Fibroblast of gingiva (primary cell): ENCODE measurements at places on chromosomes 2 and 18.

DNA sequence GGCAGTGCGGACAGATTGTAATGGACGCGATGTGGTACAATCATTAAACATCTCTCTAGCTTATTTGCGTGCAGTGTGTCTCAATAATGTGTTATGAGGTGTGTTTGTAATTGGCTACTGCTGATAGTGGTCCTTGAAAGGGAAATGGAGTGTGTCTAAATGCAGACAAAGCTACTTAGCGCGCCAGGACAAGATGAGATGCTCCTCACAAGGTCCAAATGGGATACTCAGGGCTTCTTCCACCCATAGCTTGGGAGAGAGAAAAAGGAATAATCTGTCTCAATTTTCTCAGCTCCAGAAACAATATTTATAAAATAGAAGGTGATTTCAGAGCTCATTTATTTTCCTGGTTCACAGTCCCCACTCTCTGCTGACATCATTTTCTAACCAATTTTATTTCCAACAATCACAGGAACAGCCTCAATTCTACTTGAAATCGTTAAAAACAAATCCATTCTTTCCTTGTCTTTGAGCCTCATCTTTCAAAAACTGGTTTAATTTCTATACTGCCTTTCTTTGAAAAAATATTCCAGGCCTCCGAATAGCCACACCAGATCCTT is 28.5 kb downstream of the GALNT14 start:
- no peak for DNase-seq

GRCh38 chr2:190221429-190221828 is 98.2 kb downstream of the HIBCH start:
- no peak for DNase-seq

- DNase-seq: no peak
Observed at GRCh38 chr2:174729797-174730697, 34.2 kb downstream of the CHRNA1 start.

GRCh38 chr2:189685540-189686229 is 11.2 kb downstream of the ANKAR start:
- peak; percentile 38 for DNase-seq

DNA sequence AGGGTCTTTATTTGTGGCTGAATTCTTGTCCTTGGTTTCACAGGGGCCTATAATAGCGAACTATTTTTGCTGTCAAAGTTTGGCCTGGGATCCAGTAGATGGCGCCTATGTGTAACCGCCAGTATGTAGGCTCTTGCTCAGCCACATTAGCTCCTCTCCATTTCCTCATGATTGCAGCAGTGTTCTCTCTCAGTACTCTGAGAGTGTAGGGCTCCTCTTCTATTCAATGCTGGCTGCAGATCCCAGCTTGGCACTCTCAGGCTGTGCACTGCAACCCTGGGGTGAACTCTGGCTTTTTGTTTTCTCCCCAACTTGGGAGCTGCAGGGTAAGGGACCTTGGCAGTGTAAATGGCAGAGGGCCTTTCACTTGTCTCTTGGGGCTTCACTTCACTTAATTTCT is 344.6 kb upstream of the CHAC2 start:
- DNase-seq: peak; percentile 43

GRCh38 chr18:12703096-12703567 is 290 bp downstream of the PSMG2 start:
- no peak for DNase-seq

GRCh38 chr2:4947911-4948310 is 744.3 kb upstream of the SOX11 start:
- no peak for DNase-seq

DNA sequence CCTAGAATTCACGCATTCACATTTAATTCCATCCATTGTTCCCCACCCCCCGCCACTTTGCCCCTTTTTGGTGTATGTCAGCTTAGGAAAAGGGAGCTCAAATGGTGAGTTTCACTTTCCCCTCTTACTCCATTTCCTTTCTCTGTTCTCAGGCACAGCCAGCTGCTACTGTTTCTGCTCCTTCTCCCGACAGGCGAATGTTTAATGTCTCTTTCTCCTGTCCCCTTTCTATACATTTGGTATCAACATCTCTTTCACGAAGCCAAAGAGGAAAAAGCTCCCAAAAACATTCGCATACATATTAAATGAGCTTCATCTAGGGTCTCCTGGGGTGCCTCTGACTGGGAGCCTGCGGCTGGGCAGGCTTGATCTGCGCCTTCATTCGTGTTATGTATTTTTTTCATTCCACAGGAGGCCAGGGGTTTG is 124.2 kb upstream of the SATB2 start:
- no peak for DNase-seq

DNA sequence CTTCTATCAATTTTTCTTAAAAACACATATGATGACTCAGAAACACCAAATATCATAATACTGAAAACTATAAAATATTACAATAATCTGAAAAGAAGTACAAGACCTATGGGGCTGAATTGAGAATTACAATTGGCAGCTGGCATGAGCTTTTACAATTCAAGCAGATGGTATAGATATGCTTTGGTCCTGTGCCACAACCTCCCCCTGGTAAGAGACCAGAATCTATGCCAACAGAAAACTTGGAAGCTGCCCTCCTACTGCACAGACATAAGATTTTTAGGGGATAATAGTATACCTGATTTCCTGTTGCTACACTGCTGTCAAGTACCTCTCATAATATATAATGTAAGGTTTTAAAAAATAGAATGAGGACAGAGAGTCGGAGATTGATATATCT is 46.8 kb upstream of the CDH7 start:
- DNase-seq: no peak
